Stimulated activated CD4-positive, alpha-beta T cell treated with anti-CD3 and anti-CD28 coated beads, TNF-alpha, amount 100 ng/mL, for 1 hour (primary cell): ENCODE measurements at places on chromosomes 7 and 10.

DNA sequence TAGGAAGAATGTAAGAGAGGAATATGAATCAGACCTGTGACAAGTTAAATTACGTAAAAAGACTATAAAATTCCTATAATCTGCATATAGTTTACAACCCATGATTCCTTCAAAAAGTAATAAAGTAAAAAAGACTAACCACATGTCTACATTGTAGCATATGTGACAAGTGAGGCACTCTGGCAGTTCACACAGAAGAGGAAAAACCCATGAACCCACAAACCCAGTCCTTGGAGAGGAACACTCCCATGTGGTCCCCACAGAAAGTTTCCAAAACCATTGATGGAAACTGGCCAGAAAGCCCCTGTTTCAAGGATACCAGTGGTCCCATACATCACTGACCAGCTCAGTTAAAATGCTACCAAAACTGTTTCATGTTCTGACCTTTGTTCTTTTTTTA, 15.7 kb downstream of the KDM7A start:
- no peak for DNase-seq

DNA sequence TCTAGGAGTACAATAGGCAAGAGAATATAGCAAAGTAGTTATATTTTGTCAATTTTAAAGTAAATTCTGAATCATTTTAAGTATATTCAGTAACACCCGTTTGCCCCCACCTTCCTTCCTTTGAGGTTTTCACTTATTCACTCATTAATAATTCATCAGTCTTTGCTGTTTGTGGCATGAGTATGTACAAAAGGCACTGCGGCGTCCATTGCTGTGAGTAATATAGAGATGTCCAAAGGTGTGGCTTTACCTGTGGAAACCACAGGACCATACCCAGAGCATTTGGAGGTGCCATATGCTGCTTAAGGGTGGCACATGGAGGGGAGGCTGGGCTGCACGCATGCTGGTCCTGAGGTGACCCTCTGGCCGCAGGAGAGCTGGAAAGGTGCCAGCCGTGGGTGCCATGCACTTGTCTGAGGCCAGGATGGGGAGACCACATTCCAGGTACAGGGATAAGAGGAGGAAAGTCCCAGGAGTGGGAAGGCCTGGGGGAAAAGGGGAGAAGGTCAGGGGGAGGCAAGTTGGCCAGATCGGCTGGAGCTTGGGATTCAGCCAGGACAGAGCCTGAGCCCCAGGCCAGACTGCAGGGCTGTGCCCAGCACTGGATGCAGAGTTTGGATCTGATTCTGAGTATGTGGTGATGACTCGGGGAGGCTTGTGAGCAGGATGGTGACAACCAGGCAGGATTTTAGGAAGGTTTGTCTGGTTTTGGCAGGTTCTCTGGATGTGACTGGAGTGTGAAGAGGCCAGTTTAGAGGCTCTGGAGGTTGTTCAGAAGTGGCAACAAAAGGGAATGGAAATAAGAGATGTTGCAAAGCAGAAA, 223.4 kb downstream of the MGMT start:
- no peak for DNase-seq

DNA sequence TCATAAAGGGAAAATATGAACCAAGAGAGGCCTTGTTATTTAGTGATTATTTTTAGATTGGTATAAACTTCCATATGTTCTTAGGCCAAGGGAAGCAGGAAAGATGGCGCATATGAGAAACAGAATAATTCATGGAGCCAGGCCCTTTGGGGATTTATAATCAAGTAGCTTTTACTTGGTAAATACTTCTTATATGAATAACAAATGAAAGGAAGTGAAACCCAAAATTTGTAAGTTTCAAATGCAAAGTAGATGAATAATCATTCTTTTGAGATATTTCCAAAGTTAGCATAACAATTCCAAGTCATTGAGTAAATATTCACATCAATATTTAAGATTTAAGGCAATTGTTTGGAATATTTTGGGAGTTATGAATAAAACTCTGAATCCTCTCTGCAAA, 13.9 kb upstream of the OPTN start:
- no peak for DNase-seq

DNA sequence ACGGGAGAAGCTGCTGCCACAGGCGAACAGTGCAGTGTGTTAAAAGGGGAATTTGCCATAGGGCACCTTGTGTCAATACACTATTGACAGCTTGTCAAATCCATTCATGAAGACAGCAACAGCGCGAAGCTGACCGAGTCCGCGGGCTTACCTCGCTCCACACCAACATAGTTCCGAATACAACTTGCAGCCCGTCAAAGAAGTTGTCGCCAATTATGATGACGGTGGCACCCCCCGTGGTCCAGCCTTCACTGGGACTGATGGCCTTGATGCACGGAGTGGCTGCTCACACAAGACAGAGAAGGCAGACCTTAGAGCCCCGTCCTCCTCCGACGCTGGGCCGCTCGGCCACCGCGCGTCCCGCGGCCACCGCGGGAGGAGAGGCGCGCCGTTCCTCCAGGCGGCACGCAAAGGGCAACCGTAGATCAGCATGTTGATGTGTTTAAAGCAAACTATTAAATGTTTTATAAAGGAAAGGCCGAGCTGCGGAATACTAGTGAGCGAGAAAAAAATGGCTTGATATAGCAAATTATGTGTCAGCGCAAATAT, 96.4 kb downstream of the EBF3 start:
- DNase-seq, result no peak

DNA sequence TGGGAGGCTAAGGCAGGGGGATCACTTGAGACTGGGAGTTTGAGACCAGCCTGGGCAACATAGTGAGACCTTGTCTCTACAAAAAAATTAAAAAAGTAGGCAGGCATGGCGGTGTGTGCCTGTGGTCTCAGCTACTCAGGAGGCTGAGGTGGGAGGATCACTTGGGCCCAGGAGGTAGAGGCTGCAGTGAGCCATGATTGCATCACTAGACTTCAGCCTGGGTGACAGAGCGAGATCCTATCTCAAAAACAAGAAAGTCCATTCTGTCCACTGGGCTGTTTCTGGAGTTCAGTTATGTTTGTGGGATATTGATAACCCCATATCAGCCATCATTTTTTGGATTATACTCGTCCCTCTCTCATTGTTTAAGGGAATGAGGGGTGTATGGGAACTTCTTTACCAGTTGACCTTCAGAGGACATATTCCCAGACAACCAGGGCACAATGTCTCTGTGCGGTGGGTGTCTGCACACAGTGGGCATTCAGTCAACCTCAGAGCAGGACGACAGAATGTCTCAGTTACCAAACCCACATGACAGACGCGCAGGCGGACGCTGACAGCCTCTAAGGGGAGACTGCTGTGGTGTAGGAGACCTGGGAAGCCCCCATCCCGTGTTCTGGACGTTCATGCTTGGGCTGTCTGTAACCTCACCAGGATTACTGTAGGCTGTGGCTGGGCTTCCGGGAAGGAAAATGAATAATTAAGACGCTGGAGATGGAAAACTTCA, 69.4 kb downstream of the CARD11 start:
- DNase-seq, result no peak

DNA sequence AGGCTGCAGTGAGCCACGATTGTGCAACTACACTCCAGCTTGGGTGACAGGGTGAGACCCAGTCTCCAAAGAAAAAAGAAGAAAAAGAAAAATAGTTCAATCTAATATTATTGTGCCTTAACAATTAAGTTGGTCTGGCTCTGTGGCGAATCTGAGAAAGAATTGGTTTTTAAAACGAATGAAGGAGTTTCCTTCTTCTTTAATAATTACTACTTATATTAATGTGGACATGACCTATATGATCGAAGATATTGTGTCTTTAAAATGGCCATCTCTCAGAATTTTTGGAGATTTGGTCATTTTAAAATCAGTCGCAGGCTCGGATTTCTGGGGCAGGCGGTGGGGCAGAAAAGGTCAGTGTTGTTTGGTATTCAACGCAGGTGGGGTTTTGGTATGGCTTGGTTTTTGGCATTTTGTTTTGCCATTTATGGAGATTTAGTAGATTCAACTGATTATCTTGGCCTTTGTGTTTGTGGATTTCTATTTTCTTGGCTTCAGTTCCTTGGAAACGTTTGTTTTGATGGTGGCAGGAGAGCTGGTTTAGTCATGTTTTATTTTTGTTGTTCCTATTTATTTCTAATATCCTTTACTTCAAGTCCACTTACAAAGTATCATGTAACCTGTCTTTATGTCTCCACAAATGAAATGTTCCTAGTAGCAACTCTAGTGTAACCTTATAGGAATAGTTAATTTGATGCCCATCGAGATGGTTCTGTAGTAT, 178.8 kb upstream of the MKLN1 start:
- DNase-seq, result no peak

- DNase-seq, result no peak
Observed at GRCh38 chr7:42606193-42606905, 305.5 kb downstream of the C7orf25 start.

GRCh38 chr10:9056521-9056920, 1002.0 kb downstream of the GATA3 start:
- no peak for DNase-seq

DNA sequence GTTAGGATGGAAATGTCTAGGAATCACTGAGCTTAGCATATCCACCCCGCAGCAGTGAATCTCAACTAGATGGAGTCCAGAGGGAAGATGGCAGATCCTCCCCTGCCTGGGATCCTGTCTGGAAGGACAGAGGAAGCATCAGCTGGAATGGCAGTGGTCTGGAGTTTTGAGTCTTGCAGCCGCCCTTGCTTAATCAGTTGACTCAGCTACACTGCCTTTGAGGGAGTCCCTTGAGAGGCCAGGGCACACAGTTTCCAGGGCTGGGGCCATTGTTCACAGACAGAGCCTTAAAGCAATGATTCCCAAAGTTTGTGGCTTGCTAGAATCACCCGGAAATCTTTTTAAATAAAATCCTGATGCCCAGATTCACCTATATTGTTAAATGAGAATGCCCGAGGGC, 128.1 kb downstream of the NT5C2 start:
- DNase-seq, result no peak

- no peak for DNase-seq
Observed at GRCh38 chr7:20236790-20237189, 19.6 kb upstream of the MACC1 start.

DNA sequence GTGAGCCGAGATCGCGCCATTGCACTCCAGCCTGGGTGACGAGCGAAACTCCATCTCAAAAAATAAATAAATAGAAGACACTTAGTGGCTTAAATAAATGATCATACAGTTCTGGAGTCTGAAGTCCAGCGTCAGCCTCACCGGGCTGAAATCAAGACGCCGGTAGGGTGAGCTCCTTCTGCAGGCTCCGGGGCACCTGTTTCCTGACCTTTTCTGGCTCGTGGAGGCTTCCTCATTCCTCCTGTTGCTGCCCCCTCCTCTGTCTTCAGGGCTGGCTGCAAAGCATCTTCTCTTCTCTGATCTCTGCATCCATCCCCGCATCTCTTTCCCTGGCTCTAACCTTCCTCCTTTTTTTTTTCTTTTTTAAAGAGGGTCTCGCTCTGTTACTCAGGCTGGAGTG, 32.8 kb downstream of the LIMK1 start:
- no peak for DNase-seq

GRCh38 chr7:2687881-2688318, at the start of gene AMZ1:
Gene AMZ1, plus strand, starts transcription at chr7:2688202. Its CDS starts 12,250 bp downstream, at chr7:2700452.
- DNase-seq, result no peak

GRCh38 chr7:7953806-7954205, 14.8 kb upstream of the GLCCI1 start:
- no peak for DNase-seq

GRCh38 chr7:50497968-50498367, 47.8 kb upstream of the FIGNL1 start:
- DNase-seq, result no peak

- no peak for DNase-seq
Observed at GRCh38 chr7:29410996-29411395, 152.6 kb upstream of the PRR15 start.
